ENCODE measurements at places on chromosomes 6 and 20.
A peak's percentile ranks its signal among the peaks of the same experiment; 100 is the strongest.

GRCh38 chr6:30214657-30214982, 1.4 kb upstream of the TRIM26 start:
- no peak for DNase-seq

DNA sequence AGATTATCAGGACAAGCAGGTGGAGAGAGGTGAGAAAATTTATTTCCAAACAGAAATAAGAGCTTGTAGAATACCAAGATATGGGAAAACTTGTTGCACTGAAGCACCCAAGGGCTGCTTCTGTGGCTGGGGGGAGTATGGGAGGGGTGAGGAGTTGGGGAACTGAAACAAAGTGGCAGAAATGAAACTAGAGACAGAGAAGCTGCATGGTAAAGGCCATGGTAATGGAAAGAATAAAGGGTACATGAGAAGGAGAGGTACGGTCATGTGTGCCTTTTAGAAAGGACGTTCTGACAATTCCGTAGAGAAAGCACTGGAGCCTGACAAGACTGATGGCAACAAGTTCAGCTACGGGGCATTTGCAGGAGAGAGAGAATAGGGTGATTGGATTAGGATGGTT, 51.6 kb upstream of the RIN2 start:
- DNase-seq = no peak

DNA sequence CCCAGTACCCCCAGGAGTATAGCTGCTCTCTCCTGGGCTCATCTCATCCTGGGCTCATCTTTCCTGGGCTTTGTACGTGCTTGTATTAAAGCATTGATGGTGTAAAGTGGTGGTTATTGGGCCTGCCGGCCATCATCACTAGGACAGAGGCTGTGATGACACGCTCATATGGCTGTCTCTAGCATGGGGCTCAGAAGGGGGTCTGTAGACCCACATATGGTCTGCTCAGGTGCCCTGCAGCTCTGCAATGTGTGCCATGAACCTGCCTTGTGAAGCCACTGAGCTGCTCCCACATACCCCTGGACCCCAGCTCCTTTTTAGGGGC, 143.4 kb downstream of the CDC5L start:
- no peak for DNase-seq

- DNase-seq = no peak
Observed at GRCh38 chr20:21812379-21812778, 106.9 kb downstream of the PAX1 start.

GRCh38 chr6:45775026-45775697, 240.5 kb downstream of the CLIC5 start:
- DNase-seq = no peak

DNA sequence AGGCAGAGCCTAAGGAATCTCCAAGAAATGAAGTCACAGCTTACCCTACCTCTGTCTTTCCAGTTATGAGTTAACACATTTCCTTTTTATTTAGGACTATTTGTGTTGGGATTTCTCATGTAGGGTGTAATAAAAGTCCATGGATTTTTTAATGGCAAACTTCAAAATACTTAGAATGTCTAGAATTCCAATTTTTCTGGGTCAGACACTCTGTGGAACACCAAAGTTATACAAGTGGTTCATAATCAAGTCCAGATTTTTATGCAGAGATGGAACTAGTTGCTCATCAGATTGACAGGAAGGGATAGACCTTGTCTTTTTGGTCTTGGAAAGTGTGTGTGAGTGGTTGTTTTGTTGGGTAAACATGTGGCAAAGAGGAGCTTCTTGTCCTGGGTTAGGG, 303.5 kb upstream of the RNF24 start:
- no peak for DNase-seq

DNA sequence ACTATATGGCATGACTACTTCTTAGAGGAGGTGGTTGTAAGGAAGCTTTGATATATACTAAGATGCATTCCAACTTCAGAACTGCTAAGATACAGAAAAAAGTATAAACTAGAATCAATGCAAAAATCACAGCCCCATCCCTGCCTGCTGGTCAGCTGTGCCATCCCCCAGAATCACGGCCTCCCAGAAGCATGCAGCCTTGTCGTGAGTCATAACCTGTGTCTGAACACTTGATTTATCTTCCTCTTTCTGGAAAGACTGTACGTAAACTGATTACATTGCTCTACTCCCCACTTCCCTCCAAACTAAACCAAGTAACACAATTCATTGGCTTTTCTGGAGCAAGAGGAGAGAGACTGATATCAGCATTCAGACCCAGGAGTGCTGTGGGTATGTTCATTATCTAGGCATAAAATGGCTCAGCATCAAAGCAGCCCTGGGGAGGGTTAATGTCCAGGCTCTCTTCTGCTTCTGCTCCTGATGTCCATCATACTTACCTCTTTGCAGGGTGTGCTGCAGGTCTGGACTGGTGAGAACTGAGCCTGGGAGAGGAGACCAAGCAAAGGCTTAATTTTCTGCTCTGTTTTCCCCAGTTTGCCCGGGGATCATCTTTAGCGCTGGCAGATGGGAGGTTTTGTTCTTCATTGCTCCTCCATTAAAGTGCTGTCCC, 18.4 kb downstream of the SCP2D1 start:
- no peak for DNase-seq

- DNase-seq = no peak
Observed at GRCh38 chr6:15421945-15422733, 176.3 kb downstream of the JARID2 start.

GRCh38 chr6:14964556-14965270, 281.2 kb upstream of the JARID2 start:
- no peak for DNase-seq

DNA sequence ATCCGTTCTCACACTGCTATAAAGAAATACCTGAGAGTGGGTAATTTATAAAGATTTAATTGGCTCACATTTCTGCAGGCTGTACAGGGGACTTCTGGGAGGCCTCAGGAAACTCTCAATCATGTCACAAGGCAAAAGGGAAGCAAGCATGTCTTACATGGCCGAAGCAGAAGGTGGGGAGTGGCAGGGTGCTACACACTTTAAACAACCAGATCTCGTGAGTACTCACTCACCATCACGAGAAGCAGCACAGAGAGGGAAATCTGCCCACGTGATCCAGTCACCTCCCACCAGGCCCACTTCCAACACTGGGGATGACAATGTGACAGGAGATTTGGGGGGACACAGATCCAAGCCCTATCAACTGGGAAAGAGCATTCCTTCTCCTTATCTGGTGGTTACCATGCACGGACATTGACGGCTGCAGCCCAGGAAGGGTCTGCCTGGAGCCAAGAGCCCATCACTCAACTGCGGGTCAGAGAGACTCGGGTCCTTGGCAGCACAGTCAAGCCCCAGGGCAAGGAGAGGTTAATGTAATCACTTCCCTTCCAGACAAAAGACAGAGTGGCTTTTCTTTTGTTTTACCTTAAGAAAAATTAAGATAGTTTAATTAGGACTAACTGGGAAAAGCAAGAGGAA, 112.3 kb upstream of the CST7 start:
- DNase-seq = no peak

GRCh38 chr6:85092226-85092625, 327.8 kb upstream of the TBX18 start:
- DNase-seq = no peak

DNA sequence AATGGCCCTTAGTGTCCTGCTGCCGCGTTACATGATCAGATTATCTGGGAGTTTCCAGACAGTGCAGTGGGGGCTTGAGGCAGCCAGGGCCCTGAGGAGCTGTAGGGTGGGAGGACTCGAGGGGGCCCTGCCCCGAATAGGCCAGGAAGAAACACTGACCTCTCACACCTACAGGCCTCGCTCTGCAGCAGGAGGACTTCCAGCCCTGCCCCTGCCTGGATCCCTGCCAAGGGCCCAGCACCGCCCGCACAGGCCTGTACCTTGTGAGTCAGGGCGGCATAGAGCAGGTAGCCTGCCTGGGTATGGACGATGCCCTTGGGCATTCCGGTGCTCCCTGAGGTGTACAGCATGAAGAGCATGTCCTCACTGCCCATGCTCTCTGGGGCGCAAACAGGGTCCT, 30.1 kb upstream of the APMAP start:
- no peak for DNase-seq

DNA sequence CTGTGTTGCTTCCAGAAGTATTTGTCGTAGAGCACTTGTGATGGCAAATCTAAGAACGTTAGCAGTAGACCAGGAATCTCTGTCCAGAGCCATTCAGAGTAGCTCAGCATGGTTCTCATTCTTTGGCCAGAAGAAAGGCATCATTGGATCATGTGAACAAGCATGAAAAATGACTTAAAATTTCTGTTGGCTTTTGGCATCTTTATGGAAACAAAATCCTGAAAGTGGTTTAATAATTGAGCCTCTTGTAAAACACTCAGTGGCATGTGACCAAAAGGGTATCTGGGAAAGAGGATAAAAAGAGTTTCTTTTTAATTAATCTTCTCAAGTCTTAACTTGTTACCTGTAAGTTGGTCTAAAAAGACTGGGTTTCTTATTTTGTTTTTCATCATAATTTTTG, 55.2 kb downstream of the PTPN1 start:
- DNase-seq = no peak

GRCh38 chr6:136643850-136644596, 93.8 kb upstream of the MAP7 start:
- peak; percentile 69 for DNase-seq

- no peak for DNase-seq
Observed at GRCh38 chr6:148743476-148743875, 3.4 kb upstream of the UST start.

- no peak for DNase-seq
Observed at GRCh38 chr20:52082612-52083011, 109.0 kb downstream of the ZFP64 start.

DNA sequence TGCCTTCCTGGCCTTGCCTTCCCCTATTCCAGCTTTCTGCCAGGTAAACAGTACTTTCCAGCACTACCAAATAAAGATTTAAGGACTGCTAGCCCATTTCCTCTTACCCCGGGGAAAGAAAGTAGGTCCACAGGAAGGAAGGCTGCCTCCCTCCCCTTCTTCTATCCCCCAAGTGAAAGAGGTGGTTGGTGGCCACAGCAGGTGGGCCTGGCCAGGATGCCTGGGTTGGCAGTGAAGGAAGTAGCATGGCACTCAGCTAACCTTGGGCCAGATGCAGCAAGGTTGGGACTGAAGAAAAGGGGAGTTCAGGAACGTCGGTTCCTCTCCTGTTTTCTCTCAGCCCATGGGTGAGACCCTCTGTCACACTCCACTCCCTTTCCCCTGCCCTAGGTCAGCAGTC, 8.9 kb downstream of the NFKBIL1 start:
- DNase-seq = no peak

DNA sequence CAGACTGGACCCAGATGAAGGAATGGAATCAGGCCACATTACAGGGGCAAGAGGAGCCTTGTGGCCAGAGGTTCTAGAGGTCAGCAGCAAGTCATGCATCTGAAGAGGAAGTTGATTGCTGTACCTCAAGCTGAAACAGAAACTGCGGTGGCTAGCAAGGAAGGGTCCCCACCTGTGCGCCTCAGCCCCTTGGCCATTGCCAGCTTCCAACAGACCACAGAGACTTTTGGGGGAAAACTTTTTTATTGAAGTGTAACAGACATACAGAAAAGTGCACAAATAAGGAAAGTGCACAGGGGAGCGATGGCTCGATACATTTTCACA, 26.8 kb upstream of the SLC9A8 start:
- DNase-seq = no peak

DNA sequence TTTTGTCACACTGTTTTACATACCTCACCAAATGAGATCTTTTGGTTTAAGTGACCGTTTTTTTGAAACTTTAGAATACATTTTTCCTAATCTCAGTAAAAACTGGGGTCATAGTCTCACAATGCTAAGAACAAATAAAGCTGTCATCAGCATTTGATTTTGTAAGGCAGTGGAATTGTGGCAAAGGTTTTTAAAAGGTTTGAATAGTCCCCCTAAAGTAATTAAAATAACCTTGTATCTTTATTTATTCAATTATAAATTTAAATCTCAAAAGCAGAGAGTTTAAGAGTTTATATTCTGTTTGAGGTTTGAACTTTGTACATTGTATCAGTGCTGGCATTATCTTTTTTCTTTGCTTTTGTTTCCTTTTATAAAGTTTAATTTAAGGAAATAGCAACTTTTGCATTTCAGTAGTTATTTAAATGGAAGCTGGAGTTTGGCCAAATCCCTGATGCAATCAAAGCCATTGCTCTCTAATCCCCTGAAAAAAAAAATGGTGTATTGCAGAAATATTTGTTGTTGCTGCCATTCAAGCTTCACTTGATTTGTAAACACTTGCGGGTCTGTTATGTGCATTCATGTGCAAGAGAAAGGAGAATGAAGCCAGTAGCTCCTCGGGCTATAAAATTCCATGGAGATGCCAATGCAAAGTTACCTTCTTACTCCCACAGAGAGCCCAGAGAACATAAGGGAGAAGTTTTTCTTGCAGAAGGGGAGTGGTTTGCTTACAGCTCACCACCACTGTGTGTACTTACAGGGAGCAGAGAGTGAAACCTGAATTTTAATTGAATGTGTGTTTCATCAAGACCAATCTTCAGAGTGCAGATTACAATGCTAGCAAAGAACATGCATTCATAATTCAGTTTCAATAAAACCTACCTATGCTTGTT, 391.8 kb downstream of the ARHGAP18 start:
- DNase-seq = no peak

GRCh38 chr6:41704656-41705310, 30.6 kb downstream of the TFEB start:
- no peak for DNase-seq

DNA sequence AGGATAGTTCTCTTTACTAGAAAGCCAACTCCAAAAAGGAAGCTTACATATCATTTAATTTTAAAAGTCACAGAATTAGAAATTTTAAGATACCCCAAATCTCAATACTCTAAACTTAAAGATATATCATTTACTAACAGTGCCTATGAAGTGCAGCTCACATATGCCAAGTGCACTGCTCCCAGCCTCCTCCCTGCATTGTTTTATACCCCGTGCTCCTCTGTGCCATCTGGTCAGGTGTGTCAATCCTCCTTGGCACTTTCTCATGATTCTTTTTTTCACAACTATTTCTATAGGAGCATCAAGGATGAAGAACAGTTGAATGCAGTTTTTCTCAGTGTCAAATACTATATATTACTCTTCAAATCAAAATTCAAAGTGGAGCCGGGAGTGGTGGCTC, 8.8 kb downstream of the MAP7 start:
- DNase-seq = no peak

GRCh38 chr20:49372095-49372734, 94.4 kb upstream of the ZNFX1 start:
- DNase-seq = no peak

- DNase-seq = no peak
Observed at GRCh38 chr6:95994151-95994550, 21.6 kb upstream of the FUT9 start.

GRCh38 chr6:159959976-159960384, 8.9 kb upstream of the IGF2R start:
- DNase-seq = no peak

- no peak for DNase-seq
Observed at GRCh38 chr6:81762606-81763005, 10.1 kb upstream of the TENT5A start.

DNA sequence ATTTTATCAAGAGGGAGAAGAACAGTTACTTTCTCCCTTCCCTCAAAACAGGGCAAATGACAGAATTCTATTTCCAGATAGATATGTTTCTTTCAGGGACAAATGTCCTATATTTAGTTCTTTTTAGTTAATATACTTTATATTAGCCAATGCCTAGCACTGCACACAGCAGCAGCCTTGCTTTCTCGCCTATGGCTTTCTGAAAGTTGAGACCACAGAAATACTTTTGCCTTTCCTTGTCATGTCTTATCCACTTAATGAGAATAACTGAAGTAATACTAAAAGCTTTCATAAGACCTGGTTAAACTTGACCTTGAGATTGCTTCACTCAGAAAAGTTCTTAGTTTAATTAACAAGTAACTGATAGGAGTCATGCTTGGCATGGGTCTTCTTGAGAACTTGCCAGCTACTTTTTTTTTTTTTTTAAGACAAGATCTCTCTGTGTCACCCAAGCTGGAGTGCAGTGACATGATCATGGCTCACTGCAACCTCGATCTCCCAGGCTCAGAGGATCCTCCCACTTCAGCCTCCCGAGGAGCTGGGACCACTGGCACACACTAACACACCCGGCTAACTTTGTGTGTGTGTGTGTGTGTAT, 159.3 kb downstream of the CDKAL1 start:
- no peak for DNase-seq
